ENCODE measurements at places on chromosomes 2 and 18.

DNA sequence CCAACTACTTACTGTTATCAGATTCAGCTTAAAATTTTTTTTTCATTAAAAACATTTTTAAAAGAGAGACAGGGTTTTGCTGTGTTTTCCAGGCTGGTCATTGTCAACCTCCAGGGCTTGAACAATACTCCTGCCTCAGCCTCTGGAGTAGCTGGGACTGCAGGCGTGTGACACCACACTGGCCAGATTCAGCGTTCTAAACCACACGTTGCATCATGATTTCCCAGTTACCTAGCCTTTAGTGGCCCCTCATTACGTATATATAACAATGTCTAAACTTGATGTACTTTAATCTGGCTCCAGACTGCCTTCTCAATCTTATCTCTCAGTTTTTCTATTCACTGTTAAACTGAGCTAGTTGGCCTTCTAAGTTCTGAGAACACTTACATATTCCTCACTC lies 89.6 kb downstream of the COMMD1 start:
- no peak for DNase-seq

DNA sequence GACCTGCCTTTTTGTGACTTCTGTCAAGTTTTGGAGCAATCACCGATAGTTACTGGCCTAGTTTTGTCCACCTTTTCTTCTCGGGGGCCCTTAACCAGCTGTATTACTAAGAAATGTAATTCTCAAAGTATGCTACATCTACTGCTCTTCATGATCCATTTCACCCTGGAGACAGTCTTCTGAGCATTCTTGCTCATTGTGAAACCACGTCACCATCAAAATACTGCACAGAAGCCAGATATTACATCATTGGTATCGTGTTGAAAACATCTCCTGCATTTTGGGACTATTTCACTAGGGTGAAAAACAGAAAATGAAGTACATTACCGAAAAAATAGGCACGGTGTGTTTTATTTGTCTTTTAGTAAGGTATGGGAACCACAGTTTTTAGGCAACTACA lies 11.7 kb downstream of the LYPD6B start:
- no peak for DNase-seq

DNA sequence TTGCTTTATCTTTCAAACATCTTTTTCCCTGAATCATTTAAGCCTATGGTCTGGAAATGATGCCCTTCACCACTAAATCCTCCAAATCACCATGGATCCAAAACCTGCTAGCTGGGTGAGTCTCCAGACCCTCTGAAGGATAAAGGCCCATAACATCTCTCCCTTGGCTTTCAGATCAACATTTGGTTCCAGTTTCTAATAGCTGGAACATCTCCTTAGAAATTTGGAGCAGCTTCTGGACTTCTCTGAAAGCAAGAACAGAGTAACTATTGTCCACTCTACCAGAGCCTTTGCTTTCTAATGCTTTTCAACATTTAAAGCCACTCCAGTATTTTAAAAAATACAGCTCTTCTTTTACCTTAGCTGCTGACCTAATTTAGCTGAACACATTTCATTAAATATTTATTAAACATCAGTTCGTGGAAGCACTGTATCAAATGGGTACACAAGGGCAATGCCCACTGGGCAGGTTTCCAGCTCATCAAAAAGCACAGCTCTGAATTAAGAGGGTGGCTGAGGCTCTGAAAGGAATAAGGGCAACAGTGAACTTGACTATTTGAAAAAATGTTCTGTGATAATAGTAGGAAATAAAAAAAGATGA lies 75.3 kb downstream of the GALNT3 start:
- no peak for DNase-seq

- no peak for DNase-seq
Observed at GRCh38 chr2:233271693-233272092, 20.2 kb downstream of the ATG16L1 start.

- peak; percentile 29 for DNase-seq
Observed at GRCh38 chr2:134623796-134624195, 95.0 kb downstream of the TMEM163 start.

DNA sequence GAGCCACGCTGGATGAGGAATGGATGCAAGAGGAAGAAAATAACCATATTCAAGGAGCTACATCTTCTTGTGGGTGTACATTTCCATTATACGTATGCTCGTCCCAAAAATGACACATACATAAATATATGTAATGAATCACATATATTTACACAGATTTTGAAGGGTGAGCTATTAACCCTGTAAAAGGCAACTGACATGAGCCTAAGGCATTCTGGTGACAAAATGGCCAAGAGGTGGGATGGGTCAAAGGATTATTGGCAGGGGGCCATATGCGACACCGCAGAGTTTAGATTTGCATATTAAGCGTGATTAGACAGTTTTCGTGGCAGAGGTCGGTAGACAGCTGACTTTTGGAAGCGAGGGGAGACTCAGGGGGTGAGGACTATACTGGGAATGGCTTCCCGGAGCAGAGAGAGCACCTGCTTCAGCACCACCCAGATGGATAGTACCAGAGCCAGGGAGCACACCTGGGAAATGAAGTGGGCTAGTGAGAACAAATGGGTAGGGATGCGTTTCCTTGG lies 431 bp upstream of the CNRIP1 start:
- no peak for DNase-seq
